ENCODE measurements at places on chromosomes 3 and 15.

GRCh38 chr3:59809710-59810444 lies 760.1 kb upstream of the CFAP20DC start:
- no peak for DNase-seq

DNA sequence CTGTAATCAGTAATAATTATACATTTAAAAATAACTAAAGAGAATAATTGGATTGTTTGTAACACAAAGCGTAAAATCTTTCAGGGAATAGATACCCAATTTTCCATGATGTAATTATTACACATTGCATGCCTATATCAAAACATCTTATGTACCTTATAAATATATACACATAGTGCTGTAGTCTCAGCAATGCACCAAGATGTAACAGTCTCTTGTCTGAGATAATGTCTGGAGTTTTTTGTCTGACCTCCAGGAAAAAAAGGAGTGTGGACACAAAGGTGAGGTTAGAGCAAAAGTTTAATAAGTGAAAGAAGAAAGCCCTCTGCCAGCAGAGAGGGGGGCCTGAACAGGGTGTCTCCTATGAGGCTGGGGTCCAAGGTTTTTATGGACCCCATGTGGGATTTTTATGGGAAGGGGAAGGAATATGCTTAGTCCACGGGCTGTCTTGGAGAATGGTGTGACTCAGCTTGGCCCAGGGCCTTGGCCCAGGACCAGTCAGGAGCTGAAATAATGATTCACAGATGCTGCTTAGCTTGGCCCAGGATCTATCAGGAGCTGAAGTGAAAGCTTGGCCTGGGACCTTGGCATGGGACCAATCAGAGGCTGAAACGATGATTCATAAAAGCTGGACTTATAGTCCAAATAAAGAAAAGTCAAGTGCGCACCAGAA lies 545.0 kb downstream of the ZPLD1 start:
- no peak for DNase-seq

- DNase-seq, result no peak
Observed at GRCh38 chr15:82774496-82774895, 31.4 kb downstream of the FSD2 start.

GRCh38 chr3:134237454-134238145 lies 13.1 kb downstream of the RYK start:
- no peak for DNase-seq

- DNase-seq, result no peak
Observed at GRCh38 chr3:71649757-71650156, 66.2 kb upstream of the FOXP1 start.

DNA sequence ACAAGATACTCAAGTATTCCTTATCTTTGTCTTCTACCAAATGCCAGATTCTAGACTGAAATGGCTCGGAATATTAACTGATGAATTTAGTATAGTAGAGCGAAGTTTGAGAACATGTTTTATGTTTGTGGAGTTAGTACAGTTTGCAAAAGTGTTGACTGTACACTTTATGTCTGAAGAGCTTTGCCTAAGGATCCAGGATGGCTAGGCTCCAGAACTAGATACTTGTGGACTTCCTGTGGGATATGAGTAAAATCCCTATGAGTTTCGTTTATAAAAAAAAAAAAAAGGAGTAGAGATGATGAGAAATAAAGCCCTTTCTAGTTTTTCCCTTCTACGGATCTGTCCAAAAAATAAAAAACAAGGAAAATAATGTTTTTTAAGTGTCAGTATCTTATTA lies 96.7 kb downstream of the TP63 start:
- no peak for DNase-seq

- no peak for DNase-seq
Observed at GRCh38 chr3:173789530-173790162, 392.1 kb downstream of the NLGN1 start.

DNA sequence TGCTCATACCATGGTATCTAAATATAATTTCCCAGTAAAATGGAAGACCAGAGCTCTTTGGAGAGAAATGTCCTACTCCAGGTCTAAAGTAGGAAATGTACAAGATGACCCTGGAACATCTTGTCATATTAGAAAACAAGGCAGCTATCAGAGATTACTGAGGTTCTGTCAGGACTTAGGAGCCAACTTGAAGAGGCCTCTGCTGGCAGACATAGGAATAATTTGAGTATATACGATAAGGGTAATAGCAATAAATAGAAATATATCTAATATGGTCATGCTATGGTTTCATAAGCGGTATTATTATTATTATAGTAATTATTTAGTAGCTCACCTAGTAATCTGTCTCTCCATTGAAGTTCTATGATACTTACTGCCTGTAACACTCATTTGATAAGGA lies 224.2 kb downstream of the SOX2 start:
- no peak for DNase-seq

GRCh38 chr3:177523872-177524438 lies 326.7 kb upstream of the TBL1XR1 start:
- DNase-seq, result no peak

GRCh38 chr3:50154840-50155490 lies at the start of gene SEMA3F:
Gene SEMA3F, plus strand, starts transcription at chr3:50155324. Its CDS starts 4,299 bp downstream, at chr3:50159623.
- DNase-seq, result peak; percentile 88

DNA sequence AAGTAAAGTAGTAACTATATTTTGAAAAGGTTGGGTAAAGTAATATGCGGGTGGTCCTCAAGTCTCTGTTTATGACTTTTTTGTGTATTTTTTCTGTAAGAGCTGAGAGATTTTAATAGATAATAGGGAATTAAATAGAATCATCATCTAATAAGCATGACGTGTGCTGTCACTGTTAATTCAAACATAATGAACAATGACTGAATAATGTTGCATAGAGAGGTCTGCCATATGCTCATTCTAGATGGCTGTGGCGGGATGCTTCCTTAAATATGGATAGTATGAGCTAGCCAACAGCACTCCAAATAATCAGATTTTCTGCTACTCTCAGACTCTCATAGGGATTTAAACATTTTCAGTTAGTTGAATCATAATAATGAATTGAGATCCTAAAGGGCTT lies 302.8 kb upstream of the RBMS3 start:
- DNase-seq, result no peak

DNA sequence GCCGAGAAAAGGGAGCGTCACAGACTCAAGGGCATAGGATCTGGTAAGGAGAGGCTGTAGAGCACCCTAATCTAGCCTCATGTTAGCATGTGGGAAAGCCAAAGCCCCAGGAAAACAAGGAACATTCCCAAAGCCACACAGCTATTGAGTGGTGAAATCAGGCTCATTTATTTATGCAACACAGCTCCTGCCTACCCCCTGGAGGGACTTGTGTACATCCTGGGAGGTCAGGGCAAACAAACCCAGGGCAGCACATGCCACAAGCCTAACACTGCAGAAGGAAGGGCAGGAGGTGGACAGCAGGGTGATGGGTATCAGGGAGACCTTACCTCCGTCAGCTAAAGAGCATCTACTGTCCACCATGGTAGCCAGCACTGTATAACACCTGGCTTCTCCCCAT lies 283.5 kb downstream of the RPLP1 start:
- no peak for DNase-seq

- peak; percentile 20 for DNase-seq
Observed at GRCh38 chr15:74025436-74025835, 30.9 kb downstream of the PML start.

- DNase-seq, result no peak
Observed at GRCh38 chr3:20808864-20809263, 622.9 kb upstream of the SGO1 start.

DNA sequence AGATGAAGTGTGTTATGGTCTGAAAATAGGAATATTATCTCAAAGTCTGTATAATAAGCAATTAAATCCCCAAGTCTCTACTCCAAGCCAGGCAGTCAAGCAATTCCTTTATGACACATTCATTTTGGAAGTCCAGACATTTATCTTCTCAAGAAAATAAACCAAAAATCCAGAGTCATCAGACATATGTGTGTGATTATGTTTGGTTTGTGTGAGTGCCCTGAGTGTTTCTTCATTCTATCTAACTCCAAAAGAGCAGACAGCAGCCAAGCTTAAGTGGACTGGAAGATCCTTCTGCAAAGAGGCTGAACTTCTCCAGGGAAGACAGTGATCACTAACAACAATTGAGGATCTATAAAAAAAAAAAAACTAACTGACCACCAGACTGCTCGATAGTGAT lies 239.8 kb downstream of the STAG1 start:
- DNase-seq, result no peak

DNA sequence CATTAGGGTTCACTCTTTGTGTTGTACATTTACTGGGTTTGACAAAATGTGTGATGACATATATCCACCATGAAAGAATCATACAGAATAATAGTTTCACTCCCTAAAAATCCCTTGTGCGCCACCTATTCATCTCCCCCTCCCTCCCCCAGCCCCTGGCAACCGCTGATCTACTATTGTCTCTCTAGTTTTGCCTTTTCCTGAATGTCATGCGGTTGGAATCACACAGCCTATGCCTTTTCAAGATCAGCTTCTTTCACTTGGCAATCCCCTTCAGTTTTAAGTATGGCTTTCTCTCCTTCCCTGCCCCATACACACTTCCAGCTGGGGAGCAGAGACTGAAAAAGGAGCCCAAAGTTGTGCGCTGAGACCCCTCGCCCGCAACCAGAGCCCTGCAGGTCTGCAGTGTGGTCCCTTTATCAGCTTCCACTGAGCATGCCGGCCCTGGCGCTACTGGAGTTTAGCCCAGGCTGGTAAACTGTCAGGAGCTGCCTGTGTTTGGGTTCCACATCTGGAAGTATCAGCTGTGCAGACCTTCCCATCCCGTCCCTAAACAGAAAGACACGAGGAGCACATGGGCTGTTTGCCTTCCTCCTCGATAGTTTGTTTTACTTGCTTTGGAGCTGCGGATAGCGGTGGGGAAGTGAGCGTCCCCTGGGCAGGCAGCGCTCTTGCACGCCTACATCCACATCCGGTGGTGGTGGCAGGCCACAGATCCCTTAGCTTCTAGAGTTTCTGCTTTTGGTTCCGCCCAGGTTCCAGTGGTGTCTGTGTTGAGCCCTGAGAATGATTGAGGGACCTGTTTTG lies 12.3 kb downstream of the BOC start:
- no peak for DNase-seq

DNA sequence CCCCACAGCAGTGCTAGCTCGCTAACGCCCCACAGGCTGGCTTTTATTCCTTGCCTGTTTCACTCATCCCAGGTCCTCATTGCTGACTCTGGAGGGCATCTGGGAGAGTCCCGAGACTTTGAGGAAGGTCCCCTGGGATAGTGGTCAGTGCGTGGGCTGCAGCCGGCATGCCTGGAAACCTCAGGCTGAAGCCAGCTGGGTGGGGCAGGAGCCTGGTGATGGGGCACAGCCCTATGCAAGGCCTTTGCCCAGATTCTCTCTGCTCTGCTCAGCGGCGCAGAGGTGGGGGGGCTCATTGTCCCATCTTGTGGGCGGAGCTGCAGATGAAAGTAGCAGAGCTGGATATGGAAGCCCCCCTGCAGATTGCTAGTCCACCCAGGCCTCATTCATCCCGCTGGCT lies 55.7 kb upstream of the SMAD6 start:
- no peak for DNase-seq

- no peak for DNase-seq
Observed at GRCh38 chr3:116905794-116906193, 196.2 kb downstream of the TUSC7 start.

GRCh38 chr3:47716656-47717055 lies 65.0 kb downstream of the SMARCC1 start:
- DNase-seq, result no peak

DNA sequence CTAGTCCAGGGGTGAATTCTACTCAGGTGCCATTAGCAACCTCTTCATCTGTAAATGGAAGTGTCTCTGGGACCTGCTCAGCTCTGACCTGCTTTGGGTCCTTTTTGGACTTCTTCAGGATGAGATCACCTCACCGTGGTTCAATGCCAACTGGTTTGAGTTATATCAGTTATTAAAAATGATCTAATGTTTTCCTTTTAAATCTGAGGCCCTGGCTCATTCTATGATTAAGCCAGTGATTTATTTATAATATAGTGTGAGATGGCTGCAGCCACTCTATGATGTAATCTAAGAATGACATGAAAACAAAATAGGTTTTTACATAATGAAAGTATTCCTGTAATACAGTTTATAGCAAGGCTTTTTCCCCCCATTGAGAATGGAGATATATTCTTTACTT lies 79.4 kb downstream of the LPP start:
- no peak for DNase-seq

DNA sequence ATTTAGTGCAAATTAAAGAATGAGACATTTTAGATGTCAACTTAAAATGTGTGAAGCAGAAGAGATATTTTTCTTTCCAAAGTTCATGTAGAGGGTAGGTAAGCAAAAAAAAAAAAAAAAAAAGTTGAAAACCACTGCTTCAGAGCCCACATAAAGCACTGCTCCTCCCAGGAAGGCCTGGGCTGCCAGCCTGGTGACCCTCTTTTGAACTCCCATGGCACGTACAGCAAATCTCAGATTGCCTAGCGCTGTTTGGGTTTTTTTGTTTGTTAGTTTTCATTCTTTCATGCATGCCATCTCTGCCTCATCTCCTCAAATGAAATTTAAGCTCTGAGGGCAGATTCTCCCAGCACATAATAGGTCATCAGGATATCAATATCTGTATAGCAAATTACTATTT lies 120.1 kb downstream of the SRGAP3 start:
- no peak for DNase-seq

DNA sequence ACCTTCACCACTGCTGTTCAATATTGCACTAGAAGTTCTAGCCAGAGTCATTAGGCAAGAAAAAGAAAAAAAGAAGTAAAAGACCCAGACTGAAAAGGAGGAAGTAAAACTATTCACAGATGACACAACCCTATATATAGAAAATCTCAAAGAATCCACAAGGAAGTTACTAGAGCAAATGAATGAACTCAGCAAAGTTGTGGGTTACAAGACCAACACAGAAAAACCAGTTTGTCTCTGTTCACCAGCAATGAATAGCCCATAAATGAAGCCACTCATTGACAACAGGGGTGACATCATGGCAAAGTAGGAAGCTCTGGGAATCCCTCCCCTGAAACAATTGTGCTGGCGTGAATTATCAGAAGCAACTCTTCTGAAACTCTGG lies 4.6 kb downstream of the CFAP100 start:
- DNase-seq, result no peak

GRCh38 chr3:16134173-16134928 lies 40.1 kb upstream of the GALNT15 start:
- no peak for DNase-seq

GRCh38 chr3:53813229-53813628 lies 33.0 kb downstream of the CHDH start:
- no peak for DNase-seq

GRCh38 chr3:171970301-171970788 lies 69.0 kb upstream of the FNDC3B start:
- no peak for DNase-seq

DNA sequence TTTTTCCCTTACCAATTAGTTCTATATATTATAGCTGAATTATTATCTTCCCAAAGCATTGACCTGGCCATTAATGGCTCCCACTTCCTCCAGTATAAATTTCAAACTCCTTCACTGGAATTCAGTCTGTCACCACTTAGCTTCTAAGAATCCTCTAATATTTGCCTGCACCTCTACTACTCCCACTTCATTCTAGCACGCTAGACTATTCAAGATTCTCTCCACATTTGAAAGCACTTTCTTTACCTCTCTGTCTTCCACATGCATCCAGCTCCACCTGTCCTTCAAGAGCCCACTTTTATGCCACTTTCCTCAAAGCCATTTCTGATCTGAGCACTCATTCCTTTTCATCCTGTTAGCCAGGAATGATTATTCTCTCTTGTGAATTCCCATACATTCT lies 15.0 kb downstream of the SENP8 start:
- DNase-seq, result no peak

- no peak for DNase-seq
Observed at GRCh38 chr3:77298417-77298816, 258.5 kb downstream of the ROBO2 start.

- DNase-seq, result no peak
Observed at GRCh38 chr3:153714588-153715290, 406.5 kb upstream of the ARHGEF26 start.
